T-helper 2 cell (primary cell): ENCODE measurements at places on chromosomes 5 and 9.

DNA sequence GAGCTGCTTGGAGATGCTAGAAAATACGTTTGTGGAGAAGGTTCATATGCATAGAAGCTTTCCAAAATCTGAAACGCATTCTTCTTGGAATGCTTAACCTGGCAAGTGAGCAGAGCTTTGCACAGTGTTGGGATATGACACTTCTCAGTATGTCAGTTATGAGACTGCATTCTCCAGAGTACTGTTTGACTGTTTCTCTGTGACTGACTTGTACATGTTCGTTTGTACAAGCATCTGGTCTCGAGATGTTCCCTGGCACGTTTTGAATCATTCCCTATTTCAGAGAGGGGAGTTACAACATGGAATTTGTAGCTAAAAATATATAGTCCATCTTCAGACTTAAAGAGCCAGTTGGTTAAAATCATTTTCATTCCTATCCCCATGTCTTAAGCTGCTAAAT lies 272.4 kb downstream of the ARRDC3 start:
- no peak for DNase-seq

GRCh38 chr9:115367780-115368525 lies 250.0 kb upstream of the TNC start:
- no peak for DNase-seq

DNA sequence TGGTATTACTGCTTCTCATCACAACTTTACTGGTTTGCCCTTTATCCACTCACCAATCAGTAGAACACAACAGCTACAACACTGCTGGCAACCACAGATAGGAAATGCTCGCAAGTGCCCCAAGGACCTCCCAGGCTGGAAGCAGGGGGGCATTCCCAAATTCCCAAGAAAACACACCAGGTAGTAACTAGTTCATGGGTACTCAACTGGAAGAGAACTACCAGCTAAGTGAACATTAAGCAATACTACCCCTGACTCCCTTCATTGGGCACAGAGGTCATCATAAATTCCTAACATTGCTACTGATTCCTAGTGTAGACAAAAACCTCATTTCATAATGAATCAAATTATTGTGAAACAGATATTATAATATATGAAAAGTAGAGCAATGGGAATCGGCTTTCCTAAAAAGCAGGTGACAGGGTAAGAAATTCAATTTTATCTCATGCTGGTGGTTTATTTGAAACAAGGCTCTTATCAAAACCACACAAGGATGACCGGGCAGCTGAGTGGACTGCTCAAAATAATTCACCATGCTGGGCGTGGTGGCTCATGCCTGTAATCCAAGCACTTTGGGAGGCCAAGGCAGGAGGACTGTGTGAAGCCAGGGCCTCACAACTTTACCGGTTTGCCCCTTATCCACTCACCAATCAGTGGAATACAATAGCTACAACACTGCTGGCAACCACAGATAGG lies 81.6 kb downstream of the TLE1 start:
- no peak for DNase-seq

- no peak for DNase-seq
Measured at GRCh38 chr5:88244686-88245085, 24.0 kb downstream of the TMEM161B start.

DNA sequence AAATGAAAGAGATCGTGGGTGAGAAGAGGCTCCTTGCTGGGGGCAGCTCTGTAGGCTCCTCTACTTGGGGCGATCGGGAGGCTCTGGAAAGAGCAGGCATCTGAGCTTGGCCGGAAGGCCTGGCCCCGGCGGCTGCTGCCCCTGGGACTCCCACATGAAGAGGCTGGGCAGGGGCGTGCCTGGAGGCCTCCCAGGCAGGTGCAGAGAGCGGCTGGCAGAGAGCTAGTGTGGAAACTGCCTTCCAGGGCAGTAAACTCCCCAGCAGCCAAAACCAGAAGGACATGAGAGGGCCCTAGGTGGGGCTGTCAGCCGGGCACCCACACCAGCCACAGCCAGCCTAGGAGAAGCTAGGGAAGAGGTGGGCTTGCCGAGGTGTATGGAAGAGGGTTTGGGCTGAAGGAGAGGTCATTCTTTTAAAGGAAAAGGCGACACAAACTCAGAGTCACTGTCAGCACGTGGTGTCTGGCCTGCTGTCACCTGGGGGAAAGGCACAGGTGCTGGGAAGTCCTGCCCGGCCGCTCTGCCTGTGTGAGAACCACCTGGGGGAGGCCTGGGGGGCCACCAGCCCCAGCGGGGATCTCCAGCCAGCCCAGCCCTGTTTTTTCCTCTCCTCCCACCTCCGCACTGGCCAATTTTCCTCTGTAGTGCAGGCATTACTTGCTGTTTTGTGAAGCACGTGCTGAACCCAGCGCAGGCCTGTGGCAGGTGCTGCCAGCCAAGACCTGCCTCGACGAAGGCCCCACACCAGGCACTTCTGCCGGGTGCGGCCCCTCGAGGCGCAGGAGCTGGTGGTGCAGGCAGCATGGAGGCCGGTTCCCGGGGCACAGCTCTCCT lies 44.8 kb upstream of the EGFL7 start:
- no peak for DNase-seq

GRCh38 chr9:23526806-23527205 lies 299.2 kb downstream of the ELAVL2 start:
- DNase-seq, result no peak

DNA sequence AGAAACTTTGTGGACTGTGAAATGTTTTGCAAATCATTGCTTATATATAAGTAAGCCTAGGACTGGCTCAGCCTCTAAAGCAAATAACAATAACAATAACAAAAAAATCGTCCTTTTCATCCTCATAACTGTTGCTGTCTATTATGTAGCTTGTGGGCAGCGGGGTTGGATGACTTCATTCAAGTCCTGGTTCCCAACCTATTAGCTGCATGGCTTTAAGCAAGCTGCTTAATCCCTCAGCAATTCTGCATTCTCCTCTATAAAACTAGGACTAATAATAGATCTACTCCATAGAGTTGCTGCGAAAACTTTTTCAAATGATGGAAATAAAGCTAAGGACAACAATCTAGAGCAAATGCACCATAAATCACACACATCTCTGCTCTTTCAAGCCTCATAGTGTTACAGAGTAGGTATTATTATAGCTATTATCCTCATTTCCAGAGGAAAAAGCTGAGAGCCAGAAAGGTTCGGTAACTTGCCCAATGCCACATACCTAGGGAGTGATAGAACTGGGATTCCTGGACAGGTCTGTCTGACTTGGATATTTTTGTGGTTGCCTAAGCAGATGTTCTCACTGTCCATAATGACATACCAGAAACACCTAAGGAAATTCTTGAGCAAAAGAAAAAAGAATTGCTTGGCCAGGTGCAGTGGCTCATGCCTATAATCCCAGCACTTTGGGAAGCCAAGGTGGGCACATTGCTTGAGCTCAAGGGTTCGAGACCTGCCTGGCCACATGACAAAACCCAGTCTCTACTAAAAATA lies 98.8 kb upstream of the ADRA1B start:
- DNase-seq, result no peak

DNA sequence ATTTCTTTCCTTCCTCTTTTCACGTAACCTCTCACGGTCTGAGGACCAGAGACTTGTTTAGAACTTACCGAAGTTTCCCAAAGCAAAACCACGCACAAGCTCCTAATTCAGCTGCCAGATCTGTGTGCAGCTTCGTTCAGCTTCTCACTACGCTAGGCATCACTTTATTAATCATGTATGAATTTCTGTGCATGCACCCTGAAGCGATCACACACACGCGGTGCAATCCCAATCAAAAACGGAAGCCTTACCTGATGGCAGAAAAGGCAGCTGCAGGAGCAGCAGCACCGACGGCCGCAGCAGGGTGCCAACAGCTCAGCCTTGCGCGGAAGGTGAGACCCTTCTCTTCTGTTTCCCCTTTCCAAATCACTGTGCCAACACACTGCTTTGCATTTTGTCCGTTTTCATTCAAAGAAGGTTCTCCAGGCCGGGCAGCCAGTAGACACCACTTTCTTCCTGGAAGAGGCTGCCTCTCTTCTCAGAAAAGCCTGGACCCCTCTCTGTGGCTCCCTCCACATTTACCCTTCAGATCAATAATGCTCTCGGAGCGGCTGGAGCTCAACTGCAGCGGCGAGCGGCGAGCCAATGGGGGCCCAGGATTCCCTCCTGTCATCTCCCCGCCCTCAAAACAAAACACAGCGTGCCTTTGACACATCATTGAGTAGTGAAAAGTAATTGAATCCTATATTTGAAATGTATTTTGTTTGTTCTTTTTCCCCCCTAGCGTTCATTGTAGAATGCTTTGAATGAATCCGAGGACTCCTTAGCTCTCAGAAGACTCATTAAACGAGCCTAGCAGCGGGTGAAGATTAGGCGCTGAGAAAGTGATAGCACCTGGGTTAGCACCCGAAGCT lies at the start of gene CDH12:
TSS of gene CDH12 (minus strand) at position 538 of the 854 bp plus-strand sequence.
- no peak for DNase-seq

DNA sequence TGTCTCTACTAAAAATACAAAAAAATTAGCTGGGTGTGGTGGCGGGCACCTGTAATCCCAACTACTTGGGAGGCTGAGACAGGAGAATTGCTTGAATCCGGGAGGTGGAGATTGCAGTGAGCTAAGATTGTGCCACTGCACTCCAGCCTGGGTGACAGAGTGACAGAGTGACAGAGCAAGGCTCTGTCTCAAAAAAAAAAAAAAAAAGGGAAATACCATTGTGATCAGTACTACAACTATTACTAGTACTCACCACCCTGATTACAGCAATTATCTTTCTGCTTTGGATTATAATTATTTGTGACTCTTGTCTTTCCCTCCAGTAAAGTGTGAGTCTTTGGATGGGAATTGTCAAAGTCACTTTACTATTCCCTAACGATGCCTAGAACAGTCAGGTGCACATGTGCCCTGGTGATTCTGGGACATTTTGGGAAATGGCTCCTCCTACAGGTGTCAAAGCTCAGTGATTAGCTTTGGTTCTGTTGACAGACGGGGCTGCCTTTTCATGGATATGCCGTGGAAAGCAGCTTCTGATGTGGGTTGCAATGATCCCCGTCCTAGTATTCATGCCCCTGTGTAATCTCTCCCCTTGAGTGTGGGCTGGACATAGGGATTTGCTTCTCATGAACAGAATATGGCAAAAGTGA lies 31.8 kb upstream of the FRRS1L start:
- no peak for DNase-seq

DNA sequence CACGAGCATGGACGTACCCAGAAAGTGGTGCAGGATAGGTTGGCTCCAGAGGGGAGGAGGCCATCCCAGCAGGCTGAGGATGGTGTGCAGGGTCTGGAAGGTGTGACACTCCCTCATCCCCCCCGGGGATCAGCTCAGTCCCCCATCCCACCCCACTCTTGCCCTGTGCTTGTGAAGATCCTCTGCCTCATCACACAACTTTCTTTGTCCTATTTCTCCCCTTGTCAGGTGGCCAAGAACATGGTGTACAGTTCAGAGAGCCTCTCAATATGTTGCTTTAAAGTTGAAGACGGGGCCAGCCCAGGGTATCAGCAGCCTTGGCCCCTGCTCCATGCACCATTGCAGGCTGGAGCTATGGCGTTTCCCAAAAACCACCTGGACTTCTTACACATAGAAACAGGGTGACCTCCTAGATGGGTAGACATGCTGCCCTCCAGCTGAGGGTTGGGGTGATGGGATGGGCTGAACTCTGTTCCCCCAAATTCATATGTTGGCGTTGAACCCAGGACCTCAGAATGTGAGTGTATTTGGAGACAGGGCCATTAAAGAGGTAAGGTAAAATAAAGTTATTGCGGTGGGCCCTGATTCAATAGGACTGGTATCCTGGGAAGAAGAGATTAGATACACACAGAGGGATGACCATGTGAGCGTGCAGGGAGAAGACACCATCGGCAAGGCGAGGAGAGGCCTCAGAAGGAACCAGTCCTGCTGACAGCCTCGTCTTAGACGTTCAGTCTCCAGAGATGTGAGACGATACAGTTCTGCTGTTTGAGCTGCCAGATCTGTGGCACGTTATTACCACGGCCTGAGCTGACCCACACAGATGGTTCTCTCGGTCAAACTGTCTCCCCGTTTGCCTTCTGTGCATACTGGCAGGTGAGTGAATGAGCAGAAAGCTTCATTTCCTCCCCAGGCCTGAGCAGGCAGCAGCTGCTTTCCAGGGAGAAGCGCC lies 272.5 kb downstream of the GADD45G start:
- no peak for DNase-seq

DNA sequence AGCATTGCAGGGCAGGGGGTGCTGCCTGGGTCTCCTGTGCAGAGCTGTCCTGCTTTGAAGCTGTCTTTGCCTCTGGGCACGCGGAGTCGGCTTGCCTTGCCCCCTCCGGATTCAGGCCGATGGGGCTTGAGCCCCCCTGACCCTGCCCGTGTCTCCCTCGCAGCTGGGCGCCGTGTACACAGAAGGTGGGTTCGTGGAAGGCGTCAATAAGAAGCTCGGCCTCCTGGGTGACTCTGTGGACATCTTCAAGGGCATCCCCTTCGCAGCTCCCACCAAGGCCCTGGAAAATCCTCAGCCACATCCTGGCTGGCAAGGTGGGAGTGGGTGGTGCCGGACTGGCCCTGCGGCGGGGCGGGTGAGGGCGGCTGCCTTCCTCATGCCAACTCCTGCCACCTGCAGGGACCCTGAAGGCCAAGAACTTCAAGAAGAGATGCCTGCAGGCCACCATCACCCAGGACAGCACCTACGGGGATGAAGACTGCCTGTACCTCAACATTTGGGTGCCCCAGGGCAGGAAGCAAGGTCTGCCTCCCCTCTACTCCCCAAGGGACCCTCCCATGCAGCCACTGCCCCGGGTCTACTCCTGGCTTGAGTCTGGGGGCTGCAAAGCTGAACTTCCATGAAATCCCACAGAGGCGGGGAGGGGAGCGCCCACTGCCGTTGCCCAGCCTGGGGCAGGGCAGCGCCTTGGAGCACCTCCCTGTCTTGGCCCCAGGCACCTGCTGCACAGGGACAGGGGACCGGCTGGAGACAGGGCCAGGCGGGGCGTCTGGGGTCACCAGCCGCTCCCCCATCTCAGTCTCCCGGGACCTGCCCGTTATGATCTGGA lies 2.7 kb downstream of the CEL start:
- no peak for DNase-seq

DNA sequence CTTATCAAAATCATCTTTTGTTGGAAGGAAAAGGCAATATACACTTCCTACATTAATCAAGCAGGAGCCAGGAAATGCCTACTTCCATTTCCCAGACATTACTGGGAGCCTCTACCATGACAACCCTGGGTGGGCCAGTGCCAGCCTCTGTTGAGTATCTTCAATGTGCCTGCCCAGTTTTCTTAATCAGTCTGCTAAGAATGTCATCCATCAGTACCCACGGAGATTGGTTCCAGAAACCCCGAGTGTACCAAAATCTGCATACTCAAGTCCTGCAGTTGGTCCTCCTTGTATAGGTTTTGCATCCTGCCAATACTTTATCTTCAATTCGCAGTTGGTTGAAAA lies 82.4 kb downstream of the MARCHF3 start:
- DNase-seq, result no peak

- DNase-seq, result no peak
Measured at GRCh38 chr5:159704160-159704559, 212.1 kb upstream of the ADRA1B start.

- DNase-seq, result no peak
Measured at GRCh38 chr5:61071526-61071925, 90.7 kb downstream of the SMIM15 start.

DNA sequence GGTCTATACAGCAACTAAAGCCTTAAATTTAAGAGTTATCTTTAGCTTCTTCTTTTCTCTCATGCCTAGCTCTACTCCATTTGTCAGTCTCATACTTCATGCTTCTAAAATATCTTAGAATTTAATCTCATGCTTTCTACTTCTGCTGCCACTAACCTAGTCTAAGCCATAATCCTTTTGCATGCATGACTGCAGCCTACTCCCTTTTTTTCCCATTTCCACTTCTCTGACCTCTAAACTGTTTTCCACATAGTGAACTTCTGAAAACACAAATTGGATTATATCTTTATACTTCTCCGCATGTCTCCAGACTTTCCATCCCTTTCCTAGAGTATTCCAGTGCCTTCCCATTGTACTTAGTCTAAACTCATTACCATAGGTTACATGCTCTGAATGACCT lies 193.0 kb downstream of the XRCC4 start:
- no peak for DNase-seq
